ENCODE measurements at places on chromosomes 12 and 14.
A peak's percentile ranks its signal among the peaks of the same experiment; 100 is the strongest.

DNA sequence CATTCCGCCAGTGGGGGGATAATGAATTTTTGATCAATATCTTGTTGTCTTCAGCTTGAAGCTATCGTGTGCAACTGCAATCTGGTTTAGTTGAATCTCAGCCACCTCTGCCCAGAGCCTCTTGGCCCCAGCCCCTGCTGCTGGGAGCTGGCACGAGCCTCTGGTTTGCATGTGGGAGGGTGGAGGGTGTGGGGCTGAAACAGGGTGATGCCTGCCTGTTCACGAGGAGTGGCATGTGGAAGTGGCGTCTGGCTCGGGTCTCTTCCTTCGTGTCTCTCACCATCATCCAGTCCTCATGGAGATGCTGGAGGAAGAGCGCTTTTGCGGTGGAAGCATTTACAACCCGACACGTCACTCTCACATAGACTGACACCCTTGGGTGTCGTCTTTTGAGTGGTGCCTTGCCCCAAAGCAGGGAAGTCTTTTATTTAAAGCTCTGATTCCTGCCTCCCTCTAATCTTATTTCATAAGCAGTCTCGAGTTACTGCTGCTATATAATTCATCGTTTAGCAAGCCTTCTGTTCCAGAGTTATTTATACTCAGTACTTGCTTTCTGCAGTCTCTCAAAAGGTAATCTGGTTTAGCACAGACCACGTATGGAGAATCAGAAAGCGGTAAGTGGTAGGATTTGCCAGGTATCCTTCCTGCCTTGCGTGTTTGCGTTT is 64.5 kb downstream of the AACS start:
- no peak for DNase-seq

DNA sequence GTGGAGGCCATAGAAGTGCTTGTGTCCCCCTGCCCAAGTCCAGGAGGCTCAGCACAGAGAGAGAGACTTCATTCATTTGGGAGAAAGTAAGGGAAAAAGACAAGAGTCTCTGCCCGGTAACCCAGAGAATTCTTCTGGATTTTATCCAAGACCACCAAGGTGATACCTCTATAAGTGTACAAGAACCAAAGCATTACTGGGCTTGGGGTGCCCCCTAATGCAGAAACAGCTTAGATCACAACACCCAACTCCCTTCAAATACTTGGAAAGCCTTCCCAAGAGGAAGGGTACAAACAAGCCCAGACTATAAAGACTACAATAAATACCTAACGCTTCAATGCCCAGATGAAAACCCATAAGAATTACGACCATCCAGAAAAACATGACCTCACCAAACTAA is 119.7 kb upstream of the PDE3A start:
- no peak for DNase-seq

GRCh38 chr12:108657130-108657745 is 23.5 kb upstream of the SELPLG start:
- no peak for DNase-seq

GRCh38 chr12:3168223-3169221 is 91.3 kb downstream of the TSPAN9 start:
- peak; percentile 10 for DNase-seq

DNA sequence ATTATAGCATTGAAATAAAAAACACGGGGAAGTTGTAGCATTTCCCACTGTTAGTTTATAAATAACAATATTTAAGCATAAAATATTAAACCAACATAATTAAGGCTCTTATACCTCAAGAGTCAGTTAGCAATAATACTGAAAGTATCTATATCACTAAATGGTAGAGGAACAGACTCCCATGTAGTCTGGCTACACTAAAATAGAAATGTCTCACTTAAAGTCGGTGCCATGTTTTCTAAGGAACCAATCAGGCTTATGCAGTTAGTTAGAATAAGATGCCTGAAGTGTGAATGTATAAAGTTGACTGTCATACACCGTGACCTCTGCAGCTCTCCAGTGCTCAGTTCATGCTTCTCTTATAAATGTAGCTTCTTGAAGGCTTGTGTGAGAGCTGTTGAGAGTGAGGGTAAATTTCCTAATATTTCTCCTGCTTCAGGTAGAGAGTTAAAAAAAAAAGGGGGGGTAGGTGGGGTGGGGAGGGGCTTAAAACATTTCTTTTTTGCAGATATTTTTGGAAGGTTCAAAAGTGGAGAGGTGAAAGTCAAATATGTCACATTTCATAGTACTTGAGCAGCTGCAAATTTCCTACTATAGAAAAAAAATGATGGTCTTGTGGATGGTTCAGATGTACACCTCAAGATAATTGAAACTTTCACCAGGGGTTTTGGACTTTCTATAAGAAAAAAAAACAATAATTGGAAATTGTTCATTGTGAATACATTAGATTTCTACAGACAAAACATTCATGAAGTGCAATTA is 64.5 kb downstream of the PTCSC3 start:
- no peak for DNase-seq

All from stimulated activated CD4-positive, alpha-beta T cell treated with anti-CD3 and anti-CD28 coated beads, Interleukin-4, amount 100 ng/mL, for 4 hours (primary cell).